ENCODE measurements at places on chromosomes 16 and 17. TPM values are rescaled to one million over a fixed set of nuclear protein-coding genes. Genes with fewer than 3 reads are reported as not detected.

The KRTAP9-2 gene
- total RNA-seq: not detected

The DYNLRB2 gene
- total RNA-seq: not detected

The CCL3 gene
- 33.7 TPM for total RNA-seq

The SLC16A11 gene
- total RNA-seq: 0.84 TPM

The E4F1 gene
- total RNA-seq: 15.1 TPM

The HAP1 gene
- total RNA-seq: 0.13 TPM

The NR1D1 gene
- 15.5 TPM for total RNA-seq

The CA7 gene
- not detected for total RNA-seq

The CLEC3A gene
- total RNA-seq: not detected

The SOST gene
- total RNA-seq: not detected

The CYGB gene
- total RNA-seq: 55.6 TPM

The ZSCAN10 gene
- not detected for total RNA-seq

The RASD1 gene
- 254 TPM for total RNA-seq

The TNFRSF13B gene
- not detected for total RNA-seq

The TRIM47 gene
- 35.7 TPM for total RNA-seq

The ELMO3 gene
- 1.2 TPM for total RNA-seq

GRCh38 chr16:81797443-81797842 lies 18.4 kb downstream of the PLCG2 start:
- DNase-seq: no peak

DNA sequence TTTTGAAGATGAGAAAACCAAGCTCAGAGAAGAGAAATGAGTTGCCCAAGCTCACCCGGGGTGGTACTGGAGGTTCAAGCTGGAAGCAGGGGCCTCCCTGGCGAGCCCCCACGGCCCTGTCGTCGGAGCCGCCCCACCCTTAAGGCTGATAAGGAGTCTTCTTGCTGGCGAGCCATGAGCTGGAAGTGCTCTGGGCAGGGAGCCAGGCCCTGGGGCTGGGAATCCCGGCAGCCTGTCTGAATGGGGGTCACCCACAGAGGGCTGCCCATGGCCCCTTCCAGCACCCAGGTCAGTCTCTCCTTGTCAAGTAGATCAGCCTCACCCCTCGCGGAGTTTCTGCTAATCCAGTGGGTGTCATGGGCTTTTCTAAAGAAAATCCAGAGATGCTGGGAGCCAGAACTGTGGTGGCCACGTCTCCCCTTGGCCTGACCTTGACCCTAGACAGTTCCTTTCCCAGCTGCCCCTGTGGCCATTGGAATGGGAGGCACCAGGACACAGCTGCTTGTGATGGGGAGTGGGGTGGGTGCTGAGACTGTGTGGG lies 1.2 kb upstream of the P2RX1 start:
- no peak for DNase-seq

- DNase-seq: no peak
Measured at GRCh38 chr17:31585280-31585630, 193.8 kb downstream of the RAB11FIP4 start.

DNA sequence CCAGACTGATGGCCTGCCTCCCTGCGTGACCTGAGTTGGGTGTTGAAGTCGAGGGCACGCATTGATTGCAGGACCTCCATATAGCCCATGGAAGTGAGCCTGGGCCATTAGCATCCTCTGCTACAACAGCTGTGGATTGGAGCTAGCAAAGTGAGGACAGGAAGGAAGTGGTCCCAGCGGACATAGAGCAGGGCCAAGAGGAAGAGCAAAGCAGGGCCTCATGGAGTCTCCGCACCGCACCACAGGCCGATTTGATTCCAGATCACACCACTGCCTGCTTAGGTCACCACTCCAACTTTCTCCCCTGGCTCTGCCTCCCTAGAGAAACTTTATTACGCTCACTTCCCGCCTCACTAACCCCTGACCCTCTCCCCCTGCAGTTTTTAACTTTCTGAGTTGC lies 10.7 kb upstream of the UBTF start:
- no peak for DNase-seq

DNA sequence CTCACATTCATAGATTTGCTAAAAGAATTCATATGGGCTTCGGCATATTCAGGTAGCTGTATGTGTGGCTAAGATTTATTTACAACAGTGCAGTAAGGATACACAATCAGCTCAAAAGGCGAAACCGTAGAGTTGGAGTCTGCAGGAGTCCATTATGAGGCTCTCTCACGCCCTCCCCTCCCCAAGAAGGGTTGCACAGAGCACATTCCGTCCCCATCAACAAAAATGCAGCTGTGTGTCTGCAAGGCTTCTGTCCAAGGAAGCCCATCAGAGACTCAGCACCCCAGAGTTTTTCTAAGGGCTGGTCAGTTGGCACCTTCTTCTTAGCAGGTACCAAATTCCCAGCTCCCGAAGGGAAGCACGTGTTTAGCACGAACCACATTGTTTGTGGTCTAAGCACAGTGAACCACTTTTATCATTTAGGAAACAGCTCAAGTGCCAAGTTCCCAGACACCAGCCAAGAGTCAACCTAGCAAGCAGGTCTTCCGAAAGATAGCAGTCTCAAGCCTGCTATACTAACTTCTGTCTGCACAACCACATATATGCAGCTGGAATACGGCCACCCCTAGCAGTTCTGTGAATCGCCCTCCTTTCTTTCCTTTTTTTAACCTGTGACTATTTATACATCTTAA lies 28.5 kb upstream of the MEAK7 start:
- no peak for DNase-seq

DNA sequence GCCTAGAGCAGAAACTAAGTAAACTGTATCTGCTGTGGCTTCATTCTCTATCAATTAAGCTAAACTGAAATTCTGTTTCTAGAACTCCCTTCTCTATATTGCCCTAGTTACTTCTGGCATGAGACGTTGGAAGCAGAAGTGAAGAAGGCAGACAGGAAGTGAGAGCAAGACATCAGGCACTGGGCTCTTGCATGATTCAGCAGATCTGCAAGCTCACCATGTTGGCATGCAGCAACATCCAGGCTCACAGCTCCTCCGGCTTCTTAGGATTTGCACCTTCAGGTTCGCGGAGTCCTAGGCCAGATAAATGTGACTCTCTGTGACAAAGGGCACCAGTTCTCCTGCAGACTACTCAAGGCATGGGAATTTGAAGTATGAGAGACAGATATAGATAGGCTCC lies 148.3 kb downstream of the CDH8 start:
- no peak for DNase-seq

DNA sequence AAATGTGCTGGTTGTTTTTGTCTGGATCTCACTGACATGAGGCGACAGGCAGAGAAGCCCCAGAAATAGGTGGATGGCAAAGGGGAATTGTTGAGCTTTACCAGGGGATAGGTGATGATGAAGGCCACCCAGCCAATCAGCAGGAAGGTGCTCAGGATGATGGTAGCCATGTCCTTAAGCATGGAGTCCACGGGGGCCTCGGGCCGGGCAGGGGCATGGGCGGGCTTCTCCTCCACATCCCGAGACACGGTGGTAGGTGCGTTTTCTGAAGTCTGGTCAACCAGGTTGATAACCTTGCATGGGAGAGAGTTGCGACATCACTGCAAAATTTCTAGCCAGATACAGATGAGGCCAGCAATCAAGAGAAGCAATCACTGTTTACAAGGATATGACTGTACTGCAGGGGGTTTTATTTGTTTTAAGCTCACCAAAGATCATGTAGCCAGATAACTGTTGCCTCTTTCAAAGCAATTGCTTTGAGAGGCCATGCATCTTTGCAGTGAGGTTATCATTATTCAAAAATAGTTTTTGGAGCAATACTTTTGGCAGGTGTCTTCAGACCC lies 37.3 kb upstream of the ICAM2 start:
- no peak for DNase-seq

DNA sequence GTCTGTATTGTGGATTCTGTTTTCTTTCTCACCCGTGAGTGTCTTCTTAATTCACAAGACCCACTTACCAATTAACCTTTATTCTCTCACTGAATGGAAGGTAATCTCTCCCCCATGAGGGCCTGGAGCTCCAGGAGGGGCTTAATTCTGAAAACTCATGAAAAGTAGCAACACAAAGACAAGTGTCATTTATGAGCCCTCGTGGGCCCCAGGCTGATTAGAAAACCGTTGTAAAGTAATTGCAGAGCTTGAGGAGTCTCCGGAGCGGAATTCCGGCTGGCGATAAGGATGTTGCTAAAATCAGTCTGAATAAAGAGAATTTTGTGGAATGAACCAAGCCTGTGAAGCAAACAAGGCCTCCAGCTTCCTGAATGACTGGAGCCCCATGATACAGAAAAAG lies 301.5 kb downstream of the HAPSTR1 start:
- no peak for DNase-seq

DNA sequence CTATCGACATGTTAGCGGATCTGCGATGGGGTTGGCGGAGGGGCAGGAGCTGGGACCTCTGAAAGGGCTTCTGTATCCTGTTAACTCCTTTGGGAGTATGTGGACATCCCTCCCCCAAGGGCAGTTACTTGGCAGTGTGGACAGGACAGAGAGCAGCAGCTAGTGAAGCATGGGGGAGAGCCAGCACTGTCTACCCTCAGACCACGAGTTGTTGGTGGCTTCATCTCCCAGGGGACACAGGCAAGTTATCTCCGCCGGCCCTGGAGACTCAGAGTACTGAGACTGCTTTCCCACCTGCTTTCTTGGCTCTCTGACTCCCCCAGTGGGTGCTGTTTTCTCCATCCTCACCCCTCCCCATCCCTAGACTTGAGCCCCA lies 5.3 kb upstream of the GFAP start:
- DNase-seq: no peak

DNA sequence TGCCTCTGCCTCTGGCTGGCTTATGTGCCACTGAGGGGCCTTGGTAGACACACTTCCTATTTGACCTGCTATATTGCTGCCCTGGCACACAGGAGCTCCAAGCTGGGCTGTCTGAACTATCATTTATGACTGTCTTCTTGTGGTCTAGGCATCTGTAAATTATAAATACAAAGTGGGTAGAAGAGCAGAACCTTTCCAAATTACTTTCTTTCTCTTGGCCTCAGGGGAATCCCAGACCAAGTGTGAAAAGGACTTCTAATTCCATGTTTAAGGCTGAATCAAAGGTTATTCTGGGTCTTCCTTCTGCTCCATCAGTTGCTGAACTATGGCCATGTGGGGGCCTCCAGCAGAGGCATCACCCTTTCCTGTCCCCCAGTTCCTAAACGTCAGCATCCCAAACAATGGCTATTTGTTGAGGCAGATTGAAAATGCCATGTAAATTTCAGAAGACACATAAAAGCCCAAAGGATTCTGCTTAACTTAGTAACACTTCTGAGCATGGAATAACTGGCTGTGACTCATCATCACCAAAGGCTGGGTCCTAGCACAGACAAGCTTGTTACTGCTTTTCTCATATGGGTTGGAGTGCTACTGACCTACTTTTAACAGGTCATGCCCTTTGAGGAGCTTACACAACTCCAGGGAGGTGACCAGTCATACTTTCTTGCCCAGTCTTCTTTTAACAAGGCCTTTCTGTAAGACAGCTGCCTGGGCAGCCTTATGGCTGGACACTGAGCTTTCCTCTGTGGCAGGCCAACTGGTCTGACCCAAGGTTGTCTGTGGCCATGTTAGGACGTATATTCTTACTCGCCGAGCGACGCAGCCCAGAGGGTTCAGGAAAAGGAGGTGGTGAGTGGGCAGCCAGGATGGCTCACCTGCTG lies 154.8 kb downstream of the VPS53 start:
- DNase-seq: no peak

DNA sequence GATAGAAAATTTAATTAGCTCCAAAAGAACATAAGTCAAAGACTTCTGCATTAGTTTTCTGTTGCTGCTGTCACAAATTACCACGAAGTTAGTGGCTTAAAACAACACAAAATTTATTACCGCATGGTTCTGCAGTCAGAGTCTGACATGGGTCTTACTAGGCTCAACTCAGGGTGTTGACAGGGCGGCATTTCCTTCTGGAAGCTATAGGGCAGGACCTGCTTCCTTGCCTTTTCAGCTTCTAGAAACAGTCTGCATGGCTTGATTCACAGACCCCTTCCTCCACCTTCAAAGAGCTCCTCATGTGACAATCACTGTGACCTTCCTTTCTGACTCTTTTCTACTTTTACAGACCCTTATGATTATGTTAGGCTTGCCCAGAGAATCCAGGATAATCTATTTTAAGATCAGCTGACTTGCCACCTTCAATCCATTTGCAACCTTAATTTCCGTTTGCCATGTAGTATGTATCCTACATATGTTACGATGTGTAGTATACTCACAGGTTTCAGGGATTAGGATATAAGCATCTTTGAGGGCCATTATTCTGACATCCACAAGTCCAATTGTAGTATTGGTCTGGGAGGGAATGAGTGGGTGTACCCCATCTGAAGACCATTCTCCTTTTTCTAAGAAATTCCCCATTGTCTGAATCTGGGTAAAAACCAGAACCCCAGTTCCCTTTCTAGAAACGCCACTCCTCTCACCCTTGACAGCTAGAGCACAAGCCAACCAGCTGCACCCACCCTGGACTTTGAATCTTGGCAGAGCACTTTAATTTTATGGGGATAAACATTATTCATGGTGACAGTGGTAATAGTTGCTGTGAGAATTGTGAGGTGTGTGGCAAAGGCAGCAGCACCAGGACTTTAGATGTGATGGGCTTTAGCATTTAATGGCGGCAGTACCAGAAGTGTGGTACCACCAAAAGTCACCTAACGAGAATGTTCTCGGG lies 265.5 kb downstream of the KCNJ2 start:
- no peak for DNase-seq

- DNase-seq: no peak
Measured at GRCh38 chr17:48510761-48511604, 19.8 kb downstream of the HOXB1 start.

GRCh38 chr16:86706726-86707125 lies 128.4 kb downstream of the FOXL1 start:
- DNase-seq: peak; percentile 75

DNA sequence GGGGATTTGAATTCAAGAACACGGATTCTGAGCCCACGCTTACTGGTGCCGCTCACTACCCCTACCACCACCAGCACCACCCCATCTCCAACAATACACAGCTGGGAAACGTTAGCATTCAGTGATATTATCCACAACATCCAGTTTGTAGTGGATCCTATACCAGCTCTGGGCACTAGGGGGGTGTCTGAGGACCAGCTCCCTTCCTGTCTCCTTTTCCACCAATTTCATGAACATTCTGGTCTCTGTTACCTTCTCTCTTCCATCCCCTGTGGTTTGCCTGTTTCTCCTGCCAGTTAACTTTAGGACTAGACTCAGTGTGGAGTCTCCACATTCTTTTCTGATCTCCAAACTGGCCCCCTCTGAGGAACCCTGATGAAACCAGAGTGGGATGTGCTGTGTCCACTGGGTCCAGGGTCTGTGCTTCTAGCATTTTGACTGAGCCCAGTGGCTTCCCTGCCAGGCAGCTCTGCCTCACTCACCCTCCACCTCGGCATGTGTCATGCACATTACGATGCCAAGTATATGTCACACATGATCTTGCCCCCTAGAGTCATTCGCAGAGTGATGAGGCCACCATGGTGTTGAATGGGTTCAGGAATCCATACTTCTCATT lies 187.0 kb upstream of the CDH13 start:
- no peak for DNase-seq

DNA sequence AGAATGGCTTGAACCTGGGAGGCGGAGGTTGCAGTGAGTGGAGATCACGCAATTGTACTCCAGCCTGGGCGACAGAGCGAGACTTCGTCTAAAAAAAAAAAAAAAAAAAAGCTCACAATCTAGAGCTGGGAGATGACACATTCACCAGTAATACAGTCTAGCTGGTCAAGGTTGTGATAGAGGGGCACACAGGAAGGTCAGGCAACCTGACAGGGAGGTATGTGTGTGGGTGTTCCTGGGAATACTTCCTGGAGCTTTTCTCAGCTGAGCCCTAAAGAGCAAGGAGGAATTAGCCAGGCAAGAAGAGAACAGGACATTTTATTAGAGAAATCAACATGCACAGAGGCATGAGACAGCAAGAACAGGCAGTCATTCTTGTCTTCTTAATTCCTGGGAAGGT lies 216.7 kb downstream of the SHISA9 start:
- DNase-seq: no peak
